ENCODE measurements at places on chromosomes 4 and X.

- no peak overlapping the region for H3K27ac ChIP-seq
- no peaks in the 10 kb centered on the region for H3K36me3 ChIP-seq
- no peaks in the 10 kb centered on the region for H3K4me1 ChIP-seq
These were observed 15.4 kb downstream of the SETD7 start for GRCh38 chr4:139540632-139541031.

- H3K4me1 ChIP-seq: peaks cover 10% of the 10 kb centered on the region
- H3K4me3 ChIP-seq: no peak overlapping the region
- no peak overlapping the region for H3K27ac ChIP-seq
- no peaks in the 10 kb centered on the region for H3K27me3 ChIP-seq
- H3K36me3 ChIP-seq: no peaks in the 10 kb centered on the region
These were observed 27.0 kb upstream of the MCF2 start for GRCh38 chrX:139734996-139735395.

DNA sequence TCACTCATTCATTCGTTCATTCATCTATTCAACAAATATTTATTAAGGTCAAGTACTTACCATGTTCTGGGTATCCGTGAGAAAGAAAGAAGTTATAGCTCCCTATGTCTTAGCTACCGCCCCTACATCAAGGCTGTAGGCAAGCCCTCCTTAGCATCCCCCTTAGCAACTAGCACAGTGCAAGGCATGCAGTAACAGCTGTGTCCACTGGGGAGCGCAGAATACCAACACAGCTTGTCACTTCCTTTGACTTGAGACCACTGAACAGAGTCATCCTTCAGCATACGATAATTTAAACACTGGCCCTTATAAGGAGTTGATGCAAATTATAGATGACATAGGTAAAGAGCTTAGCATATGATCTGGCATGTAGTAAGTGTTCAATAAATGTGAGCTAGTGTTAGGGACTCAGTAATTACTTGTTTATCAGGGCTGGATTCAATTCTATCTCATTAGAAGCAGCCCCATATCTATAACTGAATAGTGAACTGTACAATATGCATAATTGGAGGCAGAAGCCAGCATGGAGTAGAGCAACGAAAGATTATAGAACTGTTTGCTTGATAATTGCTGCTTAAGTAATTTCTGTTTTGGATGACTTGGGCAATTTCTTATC is 8.7 kb downstream of the KIAA1210 start:
- H3K36me3 ChIP-seq: no peaks in the 10 kb centered on the region
- H3K27me3 ChIP-seq: peaks cover 22% of the 10 kb centered on the region
- H3K4me3 ChIP-seq: no peak overlapping the region
- H3K4me1 ChIP-seq: no peaks in the 10 kb centered on the region

GRCh38 chr4:124253080-124253479 is 459.5 kb downstream of the ANKRD50 start:
- no peaks in the 10 kb centered on the region for H3K4me1 ChIP-seq
- no peak overlapping the region for H3K27ac ChIP-seq

DNA sequence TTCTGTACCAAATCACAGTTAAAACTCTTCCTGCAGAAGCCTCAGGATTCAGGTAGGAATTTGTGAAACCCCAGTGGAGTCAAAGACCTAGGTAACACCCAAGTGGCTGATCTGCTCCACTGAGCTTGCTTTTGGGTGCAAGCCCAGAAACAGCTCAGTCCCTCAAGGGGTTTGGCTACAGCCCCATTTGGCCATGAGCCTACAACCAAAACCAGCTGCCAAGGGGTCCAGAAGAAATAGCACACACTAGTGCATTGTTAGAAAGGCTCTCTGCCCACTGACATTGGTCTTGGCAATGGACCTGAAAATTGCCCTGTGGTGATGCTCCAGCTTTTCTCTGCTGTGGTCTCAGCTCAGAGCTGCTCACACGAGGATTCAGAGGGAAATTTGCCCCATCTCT is 577.4 kb upstream of the INTU start:
- H3K4me3 ChIP-seq: no peak overlapping the region
- H3K27ac ChIP-seq: no peak overlapping the region
- no peaks in the 10 kb centered on the region for H3K4me1 ChIP-seq
- DNase-seq: no peak
